ENCODE measurements at places on chromosomes 6 and 20.

GRCh38 chr6:22940581-22941290, 371.4 kb downstream of the HDGFL1 start:
- no peak for DNase-seq

DNA sequence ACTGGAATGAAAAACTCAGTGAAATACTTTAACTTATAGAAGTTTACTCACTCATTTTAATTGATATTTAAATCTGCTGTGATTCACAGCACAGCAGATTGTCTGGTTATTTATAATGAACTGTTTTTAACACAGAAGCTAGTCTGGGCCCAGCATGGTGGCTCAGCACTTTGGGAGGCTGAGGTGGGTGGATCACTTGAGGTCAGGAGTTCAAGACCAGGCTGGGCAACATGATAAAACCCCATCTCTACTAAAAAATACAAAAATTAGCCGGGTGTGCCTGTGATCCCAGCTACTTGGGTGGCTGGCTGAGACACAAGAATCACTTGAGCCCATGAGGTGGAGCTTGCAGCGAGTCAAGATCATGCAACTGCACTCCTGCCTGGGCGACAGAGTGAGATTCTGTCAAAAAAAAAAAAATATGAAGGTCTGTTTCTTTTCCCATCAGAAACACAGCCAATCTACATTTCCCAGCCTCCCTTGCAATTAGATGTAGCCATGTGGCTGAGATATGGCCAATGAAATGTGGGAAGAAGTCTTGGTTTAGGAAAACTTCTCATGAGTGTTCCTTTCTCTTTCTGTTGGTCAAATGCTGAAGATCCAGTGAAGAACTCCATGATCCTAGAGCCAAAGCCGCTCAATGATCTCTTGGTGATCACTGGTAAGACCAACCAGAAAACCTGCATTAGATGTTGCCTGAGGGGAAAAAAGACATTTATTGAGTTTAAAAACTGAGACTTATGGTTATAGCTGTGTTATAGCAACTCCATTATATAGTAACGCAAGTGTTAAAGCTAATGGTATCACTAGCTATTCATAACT, 31.3 kb upstream of the BTN3A2 start:
- DNase-seq = no peak

- no peak for DNase-seq
Measured at GRCh38 chr20:33450867-33451266, 7.3 kb upstream of the SNTA1 start.

DNA sequence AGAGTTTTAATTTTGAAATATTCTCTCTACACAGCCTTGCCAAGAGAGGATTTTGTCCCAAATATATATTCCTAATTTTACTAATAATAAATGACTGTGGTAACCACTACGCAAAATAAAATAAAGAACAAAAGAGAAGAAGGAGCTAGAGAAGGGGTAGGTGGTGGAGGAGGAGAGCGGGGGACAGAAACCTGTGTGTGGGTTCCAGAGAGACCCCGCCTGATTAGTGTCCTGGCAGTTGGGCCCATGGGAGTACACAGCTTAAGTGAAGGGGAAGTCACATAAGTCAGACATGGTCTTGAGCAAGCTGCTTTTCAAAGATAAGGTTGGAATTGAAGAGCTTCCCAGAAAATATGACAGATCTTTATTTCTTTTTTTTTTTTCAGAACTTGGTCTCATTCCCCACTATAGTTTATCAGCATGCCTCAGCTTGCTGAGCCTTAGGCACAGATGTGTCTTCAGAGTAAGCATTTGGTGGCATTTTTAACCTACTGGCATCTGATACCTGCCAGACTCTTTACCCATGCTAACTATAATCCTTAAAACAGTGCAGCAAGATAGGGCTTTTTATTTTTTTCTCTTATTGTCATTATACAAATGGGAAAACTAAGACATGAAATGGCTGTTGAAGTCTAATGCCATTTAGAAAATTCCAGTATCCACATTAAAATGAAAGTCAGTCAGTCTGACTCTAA, 9.6 kb upstream of the RHAG start:
- no peak for DNase-seq

DNA sequence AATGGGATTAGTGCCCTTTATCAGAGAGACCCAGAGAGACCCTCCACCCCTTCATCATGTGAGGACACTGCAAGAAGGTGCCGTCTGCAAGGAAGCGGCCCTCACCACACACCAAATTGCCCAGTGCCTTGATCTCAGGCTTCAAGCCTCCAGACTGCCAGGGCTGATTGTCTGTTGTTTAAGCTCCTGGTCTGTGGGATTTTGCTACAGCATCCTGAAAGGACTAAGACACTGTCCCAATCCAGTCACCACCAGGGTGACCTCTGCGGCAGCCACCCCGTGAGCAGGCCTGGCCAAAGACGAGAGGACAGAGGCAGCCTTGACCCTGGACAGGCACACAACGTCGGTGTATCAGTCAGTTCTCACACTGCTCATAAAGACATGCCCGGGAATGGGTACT, 13.5 kb upstream of the FRMD1 start:
- no peak for DNase-seq

DNA sequence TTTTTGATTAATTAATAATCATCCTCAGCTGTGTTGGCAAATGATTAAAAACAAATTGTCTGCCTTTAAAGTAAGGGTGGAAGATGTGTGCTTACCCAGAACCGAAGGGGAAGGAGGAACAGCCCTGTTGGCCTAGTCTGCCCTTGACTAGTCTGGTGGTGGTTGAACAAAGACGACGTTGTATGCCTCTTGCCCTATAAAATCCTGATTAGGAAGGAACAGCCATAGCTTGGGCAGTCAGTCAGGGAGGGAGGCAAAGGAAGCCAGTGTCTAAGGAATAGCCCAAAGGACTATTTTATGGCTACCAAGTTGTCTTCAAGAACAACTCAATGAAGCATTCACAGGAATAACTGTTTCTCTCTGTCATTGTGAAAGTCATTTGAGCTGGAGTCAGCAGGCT, 70.7 kb downstream of the PRDM1 start:
- DNase-seq = no peak

- DNase-seq = no peak
Measured at GRCh38 chr20:38196592-38196991, 31.5 kb upstream of the TGM2 start.

DNA sequence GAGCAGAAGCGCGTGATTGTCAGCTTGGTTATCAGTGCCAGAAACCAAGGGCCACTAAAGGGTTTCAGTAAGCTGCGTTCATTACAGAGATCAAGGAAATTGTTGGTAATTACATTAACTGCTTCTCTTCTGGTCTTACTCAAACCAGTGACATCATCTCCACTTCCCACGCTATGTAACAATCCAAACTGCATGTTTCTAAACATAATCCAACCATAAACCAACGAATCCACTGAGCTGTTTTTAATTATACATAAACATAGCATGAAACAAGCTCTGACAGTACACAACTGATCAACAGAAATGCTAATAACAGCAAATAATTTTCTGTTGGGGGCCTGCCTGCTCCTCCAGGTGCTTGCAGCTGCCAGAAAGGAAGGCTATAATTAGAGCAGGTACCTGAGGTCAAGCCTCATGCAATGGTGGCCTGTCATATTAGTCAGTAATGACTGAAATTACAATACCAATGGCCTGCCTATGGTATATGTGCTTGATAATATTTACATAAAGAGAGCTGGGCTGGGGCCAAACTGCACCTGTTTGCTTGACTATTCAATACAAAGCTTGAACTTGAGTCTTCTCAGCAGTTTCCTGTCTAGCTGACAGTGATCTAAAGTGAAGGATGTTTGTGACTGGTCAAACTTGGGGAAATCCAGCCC, 40.1 kb downstream of the ILRUN start:
- DNase-seq = peak; percentile 73

Measured in NCI-H1436 (cell line).